ENCODE measurements at places on chromosomes 5 and 9.

DNA sequence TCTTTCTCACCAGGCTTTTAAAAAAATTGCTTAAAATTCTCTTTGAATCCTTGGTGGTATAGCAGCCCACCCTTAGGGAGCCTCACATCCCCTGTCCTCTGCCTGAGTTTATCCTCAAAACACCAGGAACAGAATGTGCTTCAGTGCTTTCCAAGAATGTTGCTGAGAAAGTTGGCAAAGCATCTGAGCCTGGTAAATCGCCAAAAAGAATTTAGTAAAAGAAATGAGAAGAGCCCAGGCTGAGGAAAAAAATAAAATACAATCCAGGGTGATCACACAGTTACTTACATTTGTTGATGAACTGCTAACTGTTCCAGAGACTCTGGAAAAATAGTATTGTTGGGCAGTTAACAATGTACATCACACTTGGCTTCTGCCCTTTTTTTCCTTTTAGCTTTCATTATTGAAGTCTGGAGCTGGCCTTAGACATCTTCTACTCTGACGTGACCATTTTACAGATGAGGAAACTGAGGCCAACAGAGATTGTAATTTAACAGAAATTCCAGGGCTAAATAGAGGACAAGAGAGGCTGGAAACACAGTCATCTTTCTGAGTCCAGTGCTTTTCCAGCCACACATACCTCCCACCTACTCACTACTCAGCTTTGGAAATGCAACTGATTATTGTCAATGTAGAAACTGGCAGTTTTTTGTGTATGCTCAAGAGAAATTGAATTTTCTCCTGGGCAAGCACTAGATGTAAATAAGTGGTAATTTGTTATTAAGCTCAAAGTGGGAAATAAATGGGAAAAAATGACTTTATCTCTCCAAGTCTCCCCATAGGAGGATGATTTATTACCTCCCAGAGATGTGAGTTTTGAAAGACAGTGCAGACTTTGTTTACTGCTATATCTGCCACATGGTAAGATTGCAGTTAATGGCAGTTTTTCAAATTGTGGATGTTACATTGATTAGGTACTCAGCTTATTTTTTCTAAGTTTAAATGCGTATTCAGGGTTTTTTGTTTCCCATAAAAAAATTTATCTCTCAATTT lies 86.7 kb upstream of the ALDH1A1 start:
- DNase-seq: no peak

GRCh38 chr5:16791904-16792597 lies 144.0 kb downstream of the MYO10 start:
- no peak for DNase-seq

- DNase-seq: no peak
These were observed 218.4 kb downstream of the PCSK1 start for GRCh38 chr5:96214442-96215197.

GRCh38 chr9:37035648-37036370 lies 1.7 kb upstream of the PAX5 start:
- no peak for DNase-seq

- no peak for DNase-seq
These were observed 112.2 kb downstream of the RPS23 start for GRCh38 chr5:82165740-82166530.

- DNase-seq: no peak
These were observed at the start of gene SEMA6A for GRCh38 chr5:116574367-116575325. Gene SEMA6A, minus strand, starts transcription at chr5:116574823. Its CDS starts 69,879 bp downstream, at chr5:116504944.

DNA sequence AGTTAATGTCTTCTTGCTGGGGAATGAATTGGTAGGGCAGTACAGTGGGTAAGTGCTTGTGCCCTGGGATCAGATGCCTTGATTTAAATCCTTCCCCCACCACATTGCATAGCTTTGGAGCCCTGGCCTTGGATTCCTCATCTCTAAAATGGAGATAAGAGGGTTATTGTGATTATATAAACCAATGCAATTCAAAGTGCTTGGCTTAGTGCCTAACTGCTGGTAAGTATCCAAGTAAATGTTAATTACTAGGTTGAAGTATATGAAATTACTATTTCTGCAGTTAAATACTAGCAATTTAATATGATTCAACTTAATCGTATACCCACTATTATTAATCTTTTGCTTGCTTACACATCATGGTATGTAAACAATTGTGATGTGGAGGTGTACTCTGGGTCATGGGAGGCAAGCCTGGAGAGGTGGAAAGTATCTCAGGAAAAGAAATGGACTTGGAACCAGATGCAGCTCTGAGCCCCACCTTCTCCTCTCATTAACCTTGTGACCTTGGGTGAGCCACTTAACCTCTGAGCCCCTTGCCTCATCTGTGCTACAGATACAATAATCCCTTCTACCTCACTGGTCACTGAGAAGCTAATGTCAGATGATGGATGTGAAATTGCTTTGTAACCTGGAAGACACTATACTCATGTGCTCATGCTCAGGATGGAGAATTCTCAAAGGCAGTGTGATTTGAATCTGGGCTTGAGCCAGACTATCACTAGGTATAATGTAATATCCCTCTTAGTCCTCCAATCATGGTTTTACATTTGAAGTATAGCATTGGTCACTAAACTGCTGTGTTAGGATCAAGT lies 23.8 kb downstream of the NEUROG1 start:
- no peak for DNase-seq

DNA sequence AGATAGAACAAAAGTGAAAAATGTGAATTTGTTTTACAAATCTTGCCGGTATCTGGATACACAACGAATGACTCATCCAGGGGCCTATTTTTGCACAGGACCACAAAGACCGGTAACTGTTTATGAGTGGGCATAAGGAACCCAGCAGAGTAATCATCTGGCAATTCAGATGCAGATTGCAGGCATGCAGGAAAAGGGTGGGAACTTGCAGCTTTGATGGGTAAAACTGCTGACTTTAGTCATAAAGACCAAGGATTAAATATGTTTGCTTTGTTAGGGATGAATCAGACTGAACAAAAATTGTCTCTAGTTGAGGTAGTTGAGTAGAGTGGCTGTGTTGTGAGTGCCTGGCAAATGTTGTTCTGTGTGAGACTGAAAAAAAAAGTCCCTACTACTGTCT lies 309.6 kb upstream of the CCNH start:
- DNase-seq: no peak

GRCh38 chr9:4969130-4969529 lies 15.9 kb upstream of the JAK2 start:
- no peak for DNase-seq

Measured in stimulated activated CD8-positive, alpha-beta memory T cell treated with anti-CD3 and anti-CD28 coated beads, Interleukin-4, amount 100 ng/mL, for 4 hours (primary cell).